ENCODE measurements at places on chromosomes 16 and 17. TPM values are rescaled to one million over a fixed set of nuclear protein-coding genes. Genes with fewer than 3 reads are reported as not detected.

DNA sequence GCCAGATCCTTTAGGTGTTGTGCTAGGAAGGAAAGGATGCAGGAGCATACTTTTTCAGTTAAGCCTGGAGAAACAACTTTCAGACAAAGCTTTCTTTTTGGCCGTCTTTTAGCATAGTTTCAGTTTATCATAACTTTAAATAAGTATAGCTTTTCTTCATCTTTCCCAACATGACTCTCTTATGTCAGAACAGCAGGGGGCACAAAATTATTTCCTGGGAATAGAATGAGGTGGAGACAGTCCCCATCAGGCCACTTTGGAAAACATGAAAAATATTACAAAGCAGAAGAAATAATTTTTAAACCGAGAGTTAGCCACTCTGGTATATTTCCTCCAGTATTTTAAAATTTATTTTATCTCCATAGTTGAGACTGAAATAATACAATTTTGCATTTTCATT lies 387.6 kb downstream of the HAPSTR1 start:
- DNase-seq: no peak

GRCh38 chr17:5897275-5897911 lies 172.8 kb upstream of the WSCD1 start:
- no peak for DNase-seq

DNA sequence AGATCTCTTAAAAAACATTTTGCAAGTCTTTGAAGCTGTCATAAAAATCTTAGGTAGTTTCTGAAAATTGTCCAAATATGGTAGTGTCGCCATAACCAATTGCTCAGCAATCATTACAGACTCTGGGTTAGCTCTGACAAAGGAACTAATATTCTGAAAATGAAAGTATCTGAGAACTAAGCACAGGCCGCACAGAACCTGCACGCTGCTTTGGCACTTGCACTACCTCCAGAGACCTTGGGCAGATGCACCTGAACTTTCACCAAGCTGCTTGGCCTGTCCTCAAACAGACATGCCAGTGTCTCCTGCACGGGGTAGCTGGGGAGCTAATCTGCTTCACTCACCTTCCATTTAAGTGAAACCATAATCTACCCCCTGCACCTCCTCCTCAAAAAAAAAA lies 317.0 kb downstream of the MAF start:
- DNase-seq: no peak

DNA sequence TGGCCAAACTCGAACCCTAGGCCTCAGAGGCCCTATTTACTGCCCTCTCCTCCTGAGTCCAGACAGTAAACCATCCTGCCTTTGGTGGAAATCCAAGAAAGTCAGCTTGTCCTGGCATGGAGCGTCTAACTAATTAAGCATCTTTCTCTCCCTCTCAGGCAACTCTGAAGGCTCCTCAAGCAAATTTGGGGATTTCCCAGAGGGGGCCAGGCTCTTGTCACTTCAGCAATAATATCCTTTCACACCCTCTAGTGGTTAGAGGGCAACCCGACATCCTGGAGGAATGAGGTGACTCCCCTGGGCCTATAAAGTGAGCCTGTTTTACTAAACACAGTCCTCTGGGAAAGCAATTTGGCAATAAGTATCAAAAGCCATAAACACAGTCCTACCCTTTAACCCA lies 60.4 kb downstream of the NOG start:
- peak; percentile 5 for DNase-seq

- DNase-seq: no peak
Observed at GRCh38 chr16:4038448-4038847, 77.8 kb downstream of the ADCY9 start.

DNA sequence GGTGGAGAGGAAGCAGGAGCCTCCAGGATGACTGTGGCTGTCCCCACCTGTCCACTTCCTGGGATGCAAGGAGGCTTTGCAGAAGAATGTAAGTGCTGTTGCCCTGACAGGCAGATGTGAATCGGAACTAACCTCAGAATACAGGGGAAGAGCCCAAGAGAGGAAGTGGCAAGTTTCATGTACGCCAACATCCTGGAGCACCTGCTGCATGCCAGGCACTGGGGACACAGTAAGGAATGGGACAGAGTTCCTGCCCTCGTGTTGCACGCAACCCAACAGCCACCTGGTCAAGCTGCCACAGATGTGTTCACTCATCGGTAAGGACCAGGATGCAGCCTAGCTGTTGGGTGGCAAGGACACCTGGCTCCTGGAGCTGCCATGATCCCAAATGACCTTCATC lies 98.6 kb upstream of the RPL38 start:
- no peak for DNase-seq

- DNase-seq: no peak
Observed at GRCh38 chr16:58507195-58507962, 7.4 kb downstream of the NDRG4 start.

GRCh38 chr17:65618516-65618915 lies 57.1 kb upstream of the AXIN2 start:
- no peak for DNase-seq

- DNase-seq: no peak
Observed at GRCh38 chr17:13636951-13637350, 35.2 kb upstream of the HS3ST3A1 start.

DNA sequence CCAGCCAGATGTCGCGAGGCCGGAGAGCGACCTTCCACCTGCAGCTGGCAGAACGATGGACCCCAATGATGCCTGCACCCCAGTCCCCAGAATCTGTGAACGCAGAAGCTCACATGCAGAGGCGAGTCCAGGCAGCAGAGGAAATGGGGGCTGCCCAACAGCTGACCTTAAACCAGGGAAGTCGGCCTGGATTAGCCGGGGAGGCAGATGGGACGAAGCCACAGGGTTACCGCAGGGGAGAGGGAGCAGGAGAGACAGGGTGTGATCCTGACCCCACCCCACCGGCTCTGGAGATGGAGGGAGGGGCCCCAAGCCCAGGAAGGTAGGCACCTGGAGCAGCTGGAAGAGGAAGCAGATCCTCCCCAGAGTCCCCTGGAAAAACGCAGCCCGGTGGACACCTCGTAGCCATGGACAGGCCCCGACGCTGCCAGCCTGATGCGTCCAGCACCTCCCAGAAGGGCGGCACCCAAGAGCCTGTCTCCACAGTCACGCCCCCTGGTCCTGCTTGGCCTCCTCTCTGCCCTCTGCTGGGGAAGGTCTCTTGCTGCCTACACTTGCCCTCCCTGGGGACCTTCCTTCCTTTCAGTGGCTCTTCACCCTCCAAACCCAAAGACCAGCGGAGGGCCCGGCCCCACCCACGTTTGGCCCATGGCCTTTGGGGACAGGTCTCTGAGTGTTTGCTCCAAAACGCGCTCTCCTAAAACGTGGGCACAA lies 37.3 kb downstream of the PIEZO1 start:
- no peak for DNase-seq

- DNase-seq: no peak
Observed at GRCh38 chr17:79706931-79707850, 23.6 kb upstream of the ENPP7 start.

DNA sequence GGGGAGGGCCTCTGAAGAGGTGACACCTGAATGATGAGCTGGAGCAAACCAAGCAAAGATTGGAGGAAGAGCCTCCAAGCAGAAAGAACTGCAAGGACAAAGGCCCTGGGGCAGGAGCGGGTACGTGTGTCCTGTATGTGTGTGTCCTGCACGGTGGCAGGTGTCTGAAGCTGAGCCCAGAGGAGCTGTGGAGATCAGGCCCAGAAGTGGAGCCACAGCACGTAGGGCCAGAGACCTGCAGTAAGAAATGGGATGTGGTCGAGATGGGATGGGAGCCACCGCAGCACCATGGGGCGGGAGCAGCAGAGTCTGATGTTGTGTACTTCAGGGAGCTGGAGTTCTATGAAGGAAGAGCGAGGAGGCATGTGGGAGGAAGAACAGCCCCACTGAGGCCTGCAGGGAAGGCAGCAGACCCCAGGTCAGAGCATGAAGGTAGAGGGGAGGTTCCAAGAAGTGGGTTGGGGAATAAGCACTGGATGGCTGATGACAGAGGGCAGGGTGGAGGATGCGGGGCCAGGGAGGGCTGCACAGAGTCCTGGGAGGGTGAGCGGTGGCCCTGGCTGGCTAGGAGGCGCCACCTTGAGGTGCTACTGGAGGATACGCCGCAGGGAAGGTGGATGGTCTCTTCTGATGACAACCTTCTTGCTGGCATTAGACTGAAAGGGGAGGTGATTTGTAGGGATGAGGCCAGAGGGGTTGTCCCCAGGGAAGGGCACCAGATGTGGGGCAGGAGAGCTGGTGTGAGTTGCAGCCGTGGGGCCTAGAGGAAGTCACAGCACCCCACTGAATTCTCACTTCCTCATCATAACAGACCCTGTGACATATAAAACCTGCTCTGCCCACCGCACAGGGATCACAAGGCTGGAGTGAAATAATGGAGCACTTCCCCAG lies 10.6 kb upstream of the CETP start:
- DNase-seq: no peak

- DNase-seq: no peak
Observed at GRCh38 chr17:61221181-61221580, 178.5 kb upstream of the TBX2 start.

DNA sequence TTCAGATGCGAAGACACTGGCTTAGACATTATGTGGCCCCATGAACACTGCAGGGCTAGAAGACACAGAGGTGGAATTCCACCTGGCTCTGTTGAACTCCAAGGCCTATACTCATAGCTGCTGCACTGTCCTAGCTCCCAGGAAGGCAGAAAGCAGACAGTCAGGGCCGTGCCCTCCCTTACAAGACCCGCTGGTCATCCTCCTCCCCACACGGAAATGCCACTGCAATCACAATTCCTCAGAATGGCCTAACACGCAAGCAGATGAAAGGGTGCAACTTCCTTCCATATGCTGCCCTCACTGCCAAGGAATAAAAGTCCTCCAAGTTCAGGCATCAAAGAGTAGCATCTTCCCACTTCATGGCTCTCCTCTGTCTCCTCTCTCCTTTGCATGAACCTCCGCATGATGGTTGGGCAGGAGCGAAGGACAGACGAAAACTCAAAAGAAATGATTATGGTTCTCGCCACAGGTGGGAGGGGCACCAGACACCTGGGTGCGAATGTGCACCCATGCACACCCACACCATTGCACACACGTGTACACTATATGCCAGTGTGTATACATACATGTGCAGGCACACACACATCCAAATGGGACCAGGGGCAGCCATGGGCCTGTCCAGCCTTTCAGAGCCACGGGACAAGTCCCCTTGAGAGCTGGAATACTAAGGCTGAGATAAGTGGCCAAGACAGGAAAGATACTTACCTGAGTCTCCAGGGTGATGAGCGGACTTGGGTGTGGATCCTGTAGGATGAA lies 113.3 kb downstream of the XYLT1 start:
- no peak for DNase-seq

DNA sequence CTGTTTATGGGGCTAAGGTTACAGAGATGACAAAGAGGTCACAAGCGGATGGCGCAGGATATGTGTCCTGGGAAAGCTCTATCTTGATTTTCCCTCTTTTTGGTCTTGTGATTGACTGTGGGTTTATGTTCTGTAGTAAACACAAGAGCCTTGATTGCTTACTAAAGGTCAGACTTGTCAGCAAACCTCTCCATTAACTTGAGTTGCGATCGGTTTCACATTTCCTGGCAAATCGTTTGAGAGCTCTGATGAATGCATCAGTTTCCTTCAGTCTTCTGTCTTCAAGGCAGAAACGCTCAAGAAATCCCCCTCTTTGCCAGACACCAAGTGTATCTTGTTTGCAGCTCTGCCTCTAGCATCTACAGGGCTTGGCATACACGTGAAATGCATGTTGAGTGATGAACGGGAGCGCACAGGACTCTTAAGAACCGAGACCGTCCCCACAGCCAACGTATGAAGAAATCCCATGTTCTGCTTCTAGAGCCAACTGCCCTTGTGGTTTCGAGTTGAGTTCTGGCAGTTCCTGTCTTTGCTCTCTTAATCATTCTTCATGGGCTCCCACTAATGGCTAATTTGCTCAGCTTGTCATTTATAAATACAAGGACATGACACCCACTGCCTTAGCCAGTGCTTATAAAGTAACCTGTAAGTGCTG lies 143.3 kb downstream of the PITPNC1 start:
- DNase-seq: no peak

GRCh38 chr16:70777973-70778406 lies 23.0 kb downstream of the VAC14 start:
- DNase-seq: no peak

DNA sequence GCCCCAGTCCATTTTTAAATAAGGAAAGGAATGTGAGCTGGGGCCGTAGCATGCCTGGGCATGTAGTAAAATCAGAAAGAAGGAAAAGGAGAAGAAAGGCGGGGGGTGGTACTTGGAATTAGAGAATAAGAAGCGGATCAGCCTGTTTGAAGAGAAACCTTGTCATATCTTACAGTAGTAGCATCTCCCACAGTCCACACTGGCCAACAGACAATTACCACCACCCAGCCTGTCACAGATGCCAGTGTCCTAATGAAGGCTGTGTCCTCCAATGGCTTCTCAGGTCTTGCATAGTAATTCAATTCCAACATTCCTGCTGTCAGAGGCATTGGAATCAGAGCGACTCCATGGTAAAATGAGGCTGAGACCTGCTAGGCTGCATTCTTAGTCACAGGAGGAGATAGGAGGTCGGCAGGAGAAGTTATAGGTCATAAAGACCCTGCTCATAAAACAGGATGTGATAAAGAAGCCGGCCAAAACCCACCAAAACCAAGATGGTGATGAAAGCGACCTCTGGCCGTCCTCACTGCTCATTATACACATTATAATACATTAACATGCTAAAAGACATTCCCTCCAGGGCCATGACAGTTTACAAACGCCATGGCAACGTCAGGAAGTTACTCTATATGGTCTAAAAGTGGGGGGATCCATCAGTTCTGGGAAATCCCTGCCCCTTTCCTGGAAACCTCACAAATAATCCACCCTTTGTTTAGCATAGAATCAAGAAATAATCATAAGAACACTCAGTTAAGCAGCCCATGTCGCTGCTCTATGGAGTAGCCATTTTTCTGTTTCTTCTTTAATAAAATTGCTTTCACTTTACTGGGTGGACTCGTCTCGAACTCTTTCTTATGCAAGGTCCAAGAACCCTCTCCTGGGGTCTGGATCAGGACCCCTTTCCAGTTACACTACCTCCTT lies 9.6 kb upstream of the AKAP10 start:
- DNase-seq: no peak

DNA sequence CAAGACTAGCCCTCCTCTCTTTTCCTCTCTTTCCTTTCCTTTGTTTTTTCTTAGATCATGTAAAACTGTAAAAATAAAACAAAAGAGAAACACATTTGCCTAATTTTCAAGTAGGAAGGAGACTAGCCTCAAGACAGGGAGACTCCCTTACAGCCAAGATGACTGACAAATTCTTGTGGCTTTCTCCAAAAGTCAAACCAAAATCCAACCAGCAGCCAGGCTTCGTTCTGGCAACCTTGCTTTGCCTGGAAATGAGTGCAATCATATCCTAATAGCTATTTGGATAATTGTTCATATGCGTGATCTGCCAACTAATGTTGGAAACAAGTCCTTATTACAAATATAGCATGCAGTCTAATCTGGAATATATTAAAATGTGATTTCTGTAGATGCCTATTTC lies 868.9 kb upstream of the SOX9 start:
- no peak for DNase-seq

GRCh38 chr17:44235583-44235936 lies 16.1 kb upstream of the UBTF start:
- DNase-seq: no peak

GRCh38 chr17:39763051-39763820 lies 25.5 kb downstream of the GRB7 start:
- no peak for DNase-seq

GPR142 gene
- 0.17 TPM for polyA plus RNA-seq

TUBB3 gene
- polyA plus RNA-seq: 18.6 TPM

HOXB8 gene
- 48.1 TPM for polyA plus RNA-seq

MMP28 gene
- polyA plus RNA-seq: 1.6 TPM

LITAFD gene
- polyA plus RNA-seq: not detected

CTRB2 gene
- not detected for polyA plus RNA-seq

HSPB9 gene
- 0.27 TPM for polyA plus RNA-seq

BLMH gene
- polyA plus RNA-seq: 80.9 TPM

PROCA1 gene
- polyA plus RNA-seq: 7.3 TPM

ZFPM1 gene
- polyA plus RNA-seq: 5.3 TPM

PMFBP1 gene
- polyA plus RNA-seq: 3.5 TPM

SLFN11 gene
- 10.7 TPM for polyA plus RNA-seq

NARF gene
- polyA plus RNA-seq: 77.4 TPM

Data from right renal pelvis (tissue), 4 donors.